ENCODE measurements at places on chromosomes 12 and 14.

DNA sequence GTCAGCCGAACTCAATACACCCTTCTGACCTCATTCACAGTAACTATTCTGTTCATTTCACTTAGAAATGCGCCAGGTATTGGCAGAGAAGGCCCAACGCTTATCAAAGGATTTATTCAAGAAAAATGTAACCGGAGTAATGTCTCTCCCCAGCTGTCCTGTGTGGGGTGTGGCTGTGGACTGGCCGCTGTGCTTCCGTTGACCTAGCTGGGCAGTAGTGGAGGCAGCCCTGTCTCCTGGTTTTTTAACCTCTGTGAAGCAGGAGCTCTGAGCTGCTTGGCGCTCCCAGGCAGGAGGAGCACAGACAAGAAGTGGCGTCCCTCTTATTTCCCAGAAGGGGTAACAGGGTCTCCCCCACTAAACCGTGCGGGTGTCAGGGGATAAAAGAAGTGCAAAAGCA lies 85.2 kb downstream of the ESR2 start:
- no peak for DNase-seq

- no peak for DNase-seq
Observed at GRCh38 chr12:122868471-122869177, 27.3 kb downstream of the VPS37B start.

DNA sequence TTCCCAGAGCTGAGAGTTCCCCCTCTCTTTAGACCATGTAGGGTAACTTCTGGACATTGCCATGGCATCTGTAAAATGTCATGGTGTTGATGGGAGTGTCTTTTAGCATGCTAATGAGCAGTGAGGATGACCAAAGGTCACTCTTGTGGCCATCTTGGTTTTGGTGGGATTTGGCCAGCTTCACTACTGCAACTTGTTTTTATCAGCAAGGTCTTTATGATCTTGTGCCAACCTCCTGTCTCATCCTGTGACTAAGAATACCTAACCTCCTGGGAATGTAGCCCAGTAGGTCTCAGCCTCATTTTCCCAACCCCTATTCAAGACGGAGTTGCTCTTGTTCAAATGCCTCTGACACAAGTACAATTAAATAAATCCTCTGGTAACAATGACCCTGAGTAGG lies 244.4 kb downstream of the NEDD1 start:
- DNase-seq, result no peak

DNA sequence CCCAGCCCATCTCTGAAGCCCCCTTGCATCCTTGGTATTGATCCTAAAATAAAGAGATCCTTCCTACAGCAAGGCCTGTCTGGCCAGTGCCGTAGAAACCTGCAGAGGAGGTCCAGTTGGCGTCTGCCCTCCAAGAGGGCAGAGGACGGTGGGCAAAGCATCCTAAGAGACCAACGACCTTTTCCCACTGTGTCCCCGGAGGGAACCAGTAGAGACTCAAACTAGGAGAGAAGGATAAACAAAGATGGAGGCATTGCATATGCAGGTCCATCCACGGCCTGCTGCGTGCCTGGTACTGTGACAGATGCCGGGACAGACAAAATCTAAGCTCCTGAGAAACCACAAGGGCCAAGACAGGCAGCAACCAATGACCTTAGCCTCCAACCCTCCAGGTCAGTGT lies 3.8 kb downstream of the NCKAP5L start:
- DNase-seq, result no peak

- DNase-seq, result no peak
Observed at GRCh38 chr14:35400648-35401421, 3.7 kb downstream of the NFKBIA start.

DNA sequence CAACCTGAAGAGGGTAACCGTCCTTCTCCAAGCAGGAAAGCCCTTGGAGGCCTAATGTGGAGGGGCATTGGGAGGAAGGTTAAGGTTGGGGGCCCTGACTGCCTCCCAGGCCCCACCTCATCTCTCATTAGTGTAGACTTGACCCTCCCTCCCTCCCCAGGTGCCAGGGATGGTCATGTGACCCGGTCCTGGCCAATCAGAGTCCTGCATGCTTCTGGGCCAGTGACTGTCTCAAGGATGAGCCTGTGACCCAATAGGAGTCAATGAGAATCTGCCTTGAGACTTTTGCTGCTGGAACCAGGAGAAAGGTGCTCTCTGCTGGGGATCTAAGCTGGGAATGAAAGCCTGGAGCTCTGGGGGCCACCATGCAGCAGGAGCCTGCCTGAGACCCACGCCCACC lies 70.8 kb downstream of the NCOR2 start:
- DNase-seq, result no peak

DNA sequence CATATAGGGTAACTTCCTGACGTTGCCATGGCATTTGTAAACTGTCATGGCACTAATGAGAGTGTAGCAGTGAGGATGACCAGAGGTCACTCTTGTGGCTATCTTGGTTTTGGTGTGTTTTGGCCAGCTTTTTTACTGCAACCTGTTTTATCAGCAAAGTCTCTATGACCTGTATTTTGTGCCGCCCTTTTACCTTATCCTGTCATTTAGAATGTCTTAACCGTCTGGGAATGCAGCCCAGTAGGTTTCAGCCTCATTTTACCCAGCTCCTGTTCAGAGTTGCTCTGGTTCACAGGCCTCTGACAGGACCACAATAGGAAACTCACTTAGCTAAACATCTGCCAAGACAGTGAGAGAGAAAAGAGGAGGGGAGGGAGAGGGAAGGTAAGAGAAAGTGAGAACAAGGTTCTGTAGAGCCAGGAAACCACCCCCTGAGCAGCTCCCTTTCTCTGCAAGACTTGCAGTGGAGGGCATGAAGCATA lies 64.8 kb upstream of the PLEKHG3 start:
- DNase-seq, result no peak

- DNase-seq, result no peak
Observed at GRCh38 chr12:132542661-132543060, 52.7 kb downstream of the FBRSL1 start.

DNA sequence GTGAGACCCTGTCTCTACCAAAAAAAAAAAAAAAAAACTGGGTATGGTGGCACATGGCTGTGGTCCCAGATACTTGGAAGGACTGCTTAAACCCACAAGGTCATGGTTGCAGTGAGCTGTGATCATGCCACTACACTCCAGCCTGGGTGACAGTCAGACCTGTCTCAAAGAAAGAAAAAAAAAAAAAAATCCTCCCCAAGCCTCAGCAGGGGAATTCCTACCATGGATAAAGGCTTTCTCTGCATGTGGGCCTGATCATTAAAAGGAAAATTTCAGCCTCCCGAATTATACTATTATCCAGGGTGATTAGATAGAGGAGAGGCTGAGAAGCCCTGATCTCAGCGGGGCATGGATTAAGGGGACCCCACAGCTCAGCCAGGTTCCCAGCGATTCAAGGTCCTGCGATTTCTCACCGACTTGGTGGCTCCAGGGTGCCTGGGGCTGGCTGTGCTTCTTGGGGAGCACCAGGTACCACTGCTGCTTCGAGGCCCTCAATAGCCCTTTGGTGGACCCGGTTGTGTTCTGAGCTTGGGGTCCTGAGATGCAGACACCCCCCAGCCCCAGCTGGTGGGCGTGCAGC lies 5.6 kb downstream of the SH2B3 start:
- no peak for DNase-seq

DNA sequence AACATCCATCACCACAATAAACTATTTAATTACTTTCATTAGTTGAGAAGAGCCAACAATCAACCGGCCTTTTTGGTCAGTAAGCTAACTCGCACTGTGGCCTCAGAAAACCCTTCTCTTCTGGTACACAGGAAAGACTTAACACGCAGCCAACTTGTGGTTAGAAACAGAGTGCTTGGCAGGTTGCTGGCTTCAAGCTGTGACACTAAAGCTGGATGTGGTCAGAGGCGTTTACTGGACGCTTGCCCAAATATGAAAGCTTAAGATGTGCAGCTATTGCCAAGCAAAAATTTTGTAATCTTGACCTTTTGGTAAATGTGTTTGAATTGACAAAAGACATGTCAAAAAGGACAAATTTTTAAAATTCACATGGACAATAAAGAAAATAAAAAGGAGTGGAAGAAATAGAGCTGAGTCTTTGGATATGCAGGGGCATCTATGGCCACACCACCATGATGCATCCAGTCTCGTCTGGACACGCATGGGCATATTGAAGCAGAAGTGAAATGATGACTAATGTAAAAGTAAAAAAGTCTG lies 2.6 kb upstream of the KLRK1 start:
- no peak for DNase-seq

- peak; percentile 6 for DNase-seq
Observed at GRCh38 chr12:112375105-112375504, 7.1 kb downstream of the HECTD4 start.

- no peak for DNase-seq
Observed at GRCh38 chr12:105223352-105223845, 12.6 kb downstream of the APPL2 start.

GRCh38 chr12:9227950-9228349 lies 19.8 kb upstream of the PZP start:
- no peak for DNase-seq

DNA sequence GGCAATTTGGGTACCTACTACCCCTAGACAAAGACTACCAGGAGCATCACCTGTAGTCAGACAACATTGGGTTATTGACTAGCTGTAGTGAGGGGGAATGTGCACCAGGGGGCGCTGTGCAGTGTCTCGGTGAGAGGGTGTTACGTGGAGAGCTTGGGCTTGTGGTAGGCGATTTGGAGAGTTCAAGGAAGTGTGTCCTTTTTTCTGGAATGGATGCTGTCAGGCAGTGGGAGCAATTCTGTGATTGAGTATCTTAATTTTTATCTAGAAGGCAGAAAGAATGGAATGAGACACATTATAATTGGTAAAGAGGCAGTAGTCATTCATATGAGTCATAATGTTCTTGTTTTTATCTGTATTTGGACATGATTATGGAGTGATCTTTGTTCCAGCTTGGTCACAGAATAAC lies 187.7 kb downstream of the GALC start:
- peak; percentile 7 for DNase-seq

Measured in NCI-H446 (cell line).